Activated T-cell treated with anti-CD3 and anti-CD28 coated beads for 1 hour (primary cell): ENCODE measurements at places on chromosomes 11 and 22.
A peak's percentile ranks its signal among the peaks of the same experiment; 100 is the strongest.

DNA sequence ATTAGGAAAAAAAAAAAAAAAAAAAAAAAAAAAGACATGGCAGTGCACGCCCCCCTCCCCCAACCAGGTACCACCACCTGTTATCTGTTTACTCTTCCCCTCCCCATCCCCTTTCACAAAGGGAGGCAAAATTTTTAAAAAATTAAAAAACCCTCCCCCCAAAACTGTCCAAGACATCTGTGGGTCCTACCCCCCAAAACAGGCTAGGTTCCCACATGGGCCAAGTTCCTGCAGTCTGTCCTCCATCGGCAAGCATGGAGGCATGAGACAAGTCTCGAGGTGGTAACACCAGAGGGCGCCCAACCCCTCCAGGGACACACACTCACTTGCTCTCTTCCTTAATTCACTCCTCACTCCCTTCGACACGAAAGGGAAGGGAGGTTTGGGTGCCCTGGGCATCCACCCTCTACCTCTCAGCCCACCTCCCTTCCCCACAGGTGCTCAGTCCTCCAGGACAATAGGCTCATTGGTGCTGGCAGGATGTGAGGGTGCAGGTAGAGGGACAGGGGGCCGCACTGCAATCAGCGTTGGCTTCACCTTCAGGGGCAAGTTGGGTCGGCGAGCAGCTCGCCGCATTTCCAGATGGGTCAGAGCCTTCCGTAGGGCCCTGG, 2.2 kb upstream of the TUT1 start:
- peak; percentile 70 for DNase-seq

GRCh38 chr22:30396871-30397655, at the start of gene SEC14L2:
TSS of gene SEC14L2 (plus strand) at chr22:30397018. CDS start at chr22:30397117, 99 bp downstream.
- DNase-seq: peak; percentile 39

DNA sequence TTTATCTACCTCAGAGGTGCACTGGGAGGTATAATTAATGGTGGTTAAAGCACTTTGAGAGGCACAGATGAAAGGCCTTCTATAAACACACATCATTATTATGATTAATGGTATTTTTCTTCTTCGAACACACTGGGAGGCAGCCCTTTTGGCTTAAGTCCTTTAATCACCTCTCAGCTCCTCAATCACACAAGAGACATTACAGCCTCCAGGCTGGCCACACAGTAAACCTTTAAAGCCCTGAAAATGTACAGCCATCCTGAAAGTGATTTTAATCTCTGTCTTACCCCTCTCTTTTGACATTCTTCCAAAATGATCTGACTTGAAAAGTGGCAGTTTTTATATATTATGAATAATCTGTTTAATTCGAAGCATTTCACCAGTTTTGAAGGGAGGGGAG, 54.3 kb upstream of the VSTM5 start:
- no peak for DNase-seq

DNA sequence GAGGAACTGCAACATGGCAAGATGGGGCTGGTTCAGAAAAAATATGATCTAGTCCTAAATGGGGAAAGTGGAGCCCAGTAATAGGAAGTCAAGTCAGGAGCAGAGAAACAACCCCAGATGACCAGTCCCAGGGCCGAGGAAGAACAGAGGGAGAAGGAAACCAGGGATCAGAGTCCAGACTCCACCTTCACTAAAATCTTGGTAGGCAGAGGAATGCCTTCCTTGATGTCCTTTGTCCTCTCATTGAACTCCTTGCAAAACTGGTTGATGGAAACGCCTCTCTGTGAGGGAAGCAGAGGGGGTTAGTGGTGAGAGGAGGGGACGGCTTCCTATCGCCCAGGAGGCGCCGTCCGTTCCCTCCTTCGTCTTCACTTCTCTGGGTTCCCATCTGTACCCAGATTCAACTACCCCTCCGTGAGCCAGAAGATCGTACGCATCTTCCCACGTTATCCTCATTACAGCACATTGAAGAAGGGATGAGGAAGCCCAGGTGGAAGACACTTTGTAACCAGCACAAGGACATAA, 607 bp downstream of the MRPL11 start:
- no peak for DNase-seq

GRCh38 chr11:16785520-16786128, 47.2 kb downstream of the C11orf58 start:
- peak; percentile 30 for DNase-seq

DNA sequence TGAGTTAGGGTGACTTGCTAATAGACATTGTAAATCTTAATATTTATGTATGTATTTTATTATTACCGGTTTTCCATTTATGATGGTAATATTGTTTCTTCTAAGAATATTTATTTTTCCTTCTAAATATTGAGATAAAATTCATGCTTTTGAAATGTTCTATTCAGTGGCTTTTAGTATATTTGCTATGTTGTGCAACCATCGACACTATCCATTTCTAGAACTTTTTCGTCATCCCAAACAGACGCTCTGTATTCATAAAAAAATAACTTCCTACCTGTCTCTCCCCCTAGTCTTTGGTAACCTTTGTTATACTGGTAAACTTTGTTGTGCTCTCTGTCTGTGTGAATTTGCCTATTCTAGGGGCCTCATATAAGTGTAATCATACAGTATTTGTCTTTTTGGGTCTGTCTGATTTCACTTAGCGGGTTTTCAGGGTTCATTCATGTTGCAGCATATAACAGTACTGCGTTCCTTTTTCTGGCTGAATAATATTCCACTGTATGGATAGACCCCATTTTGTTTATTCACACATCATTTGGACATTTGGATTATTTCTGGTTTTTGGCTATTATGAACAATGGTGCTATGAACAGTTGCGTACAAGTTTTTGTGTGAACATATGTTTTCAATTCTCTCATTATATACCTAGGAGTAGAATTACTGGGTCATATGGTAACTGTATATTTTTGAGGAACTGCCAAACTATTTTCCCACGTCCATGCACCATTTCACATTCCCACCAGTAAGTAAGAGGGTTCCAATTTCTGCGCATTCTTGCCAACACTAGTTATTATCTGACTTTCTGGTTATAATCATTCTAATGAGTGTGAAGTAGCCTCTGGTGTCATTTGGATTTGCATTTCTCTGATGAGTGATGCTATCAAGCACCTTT, 15.9 kb downstream of the NEAT1 start:
- DNase-seq: no peak

DNA sequence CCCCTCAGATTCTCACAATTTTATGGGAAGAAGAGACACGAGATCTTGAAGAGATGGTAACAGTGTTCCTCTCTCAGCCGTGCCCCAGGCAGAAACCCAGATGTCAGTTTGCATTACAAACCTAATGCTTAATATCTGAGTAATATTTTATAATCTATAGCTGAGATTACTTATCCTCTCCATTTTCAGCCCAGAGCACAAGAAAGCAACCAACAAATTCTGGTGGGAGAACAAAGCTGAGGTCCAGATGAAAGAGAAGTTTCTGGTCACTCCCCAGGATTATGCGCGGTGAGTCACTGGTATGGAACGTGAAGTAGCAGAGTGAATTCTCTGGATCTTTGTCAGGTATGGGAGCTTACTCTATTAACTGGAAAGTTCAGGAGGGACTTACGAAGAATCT, 884 bp downstream of the CENATAC start:
- no peak for DNase-seq
